ENCODE measurements at places on chromosomes 11 and 22.

DNA sequence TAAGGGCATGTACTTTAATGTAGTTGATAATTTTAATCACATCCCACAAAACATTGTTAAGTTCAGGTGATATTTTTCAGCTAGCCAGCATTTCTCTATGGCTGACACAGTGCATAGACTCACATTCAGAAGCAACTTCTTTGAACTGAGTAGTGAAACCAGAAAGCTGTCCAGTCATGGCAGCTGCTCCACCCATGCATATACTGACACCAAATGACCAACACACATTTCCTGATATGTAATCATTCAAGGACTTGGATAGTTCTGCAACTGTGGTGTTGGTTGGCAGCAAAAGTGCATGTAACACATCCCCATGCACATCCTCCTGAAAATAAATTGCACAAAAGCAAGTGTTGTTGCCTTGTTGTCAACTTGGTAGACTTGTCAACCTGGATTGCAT, 39.7 kb downstream of the CALCA start:
- no peak for DNase-seq

DNA sequence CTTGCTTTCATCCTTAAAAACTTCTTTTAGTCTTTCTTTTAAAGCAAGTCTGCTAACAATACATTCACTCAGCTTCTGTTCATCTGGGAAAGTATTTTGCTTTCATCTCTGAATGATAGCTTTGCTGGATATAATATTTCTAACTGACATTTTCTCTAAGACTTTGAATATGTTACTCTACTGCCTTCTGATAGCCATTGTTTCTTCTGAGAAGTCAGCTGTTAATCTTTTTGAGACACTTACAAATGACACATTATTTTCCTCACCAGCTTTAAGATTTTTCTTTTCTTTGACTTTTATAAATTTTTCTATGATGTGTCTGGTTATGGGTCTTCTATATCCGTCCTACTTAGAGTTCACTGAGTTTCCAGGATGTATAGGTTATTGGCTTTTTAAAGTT, 643.1 kb downstream of the KCNA4 start:
- no peak for DNase-seq

DNA sequence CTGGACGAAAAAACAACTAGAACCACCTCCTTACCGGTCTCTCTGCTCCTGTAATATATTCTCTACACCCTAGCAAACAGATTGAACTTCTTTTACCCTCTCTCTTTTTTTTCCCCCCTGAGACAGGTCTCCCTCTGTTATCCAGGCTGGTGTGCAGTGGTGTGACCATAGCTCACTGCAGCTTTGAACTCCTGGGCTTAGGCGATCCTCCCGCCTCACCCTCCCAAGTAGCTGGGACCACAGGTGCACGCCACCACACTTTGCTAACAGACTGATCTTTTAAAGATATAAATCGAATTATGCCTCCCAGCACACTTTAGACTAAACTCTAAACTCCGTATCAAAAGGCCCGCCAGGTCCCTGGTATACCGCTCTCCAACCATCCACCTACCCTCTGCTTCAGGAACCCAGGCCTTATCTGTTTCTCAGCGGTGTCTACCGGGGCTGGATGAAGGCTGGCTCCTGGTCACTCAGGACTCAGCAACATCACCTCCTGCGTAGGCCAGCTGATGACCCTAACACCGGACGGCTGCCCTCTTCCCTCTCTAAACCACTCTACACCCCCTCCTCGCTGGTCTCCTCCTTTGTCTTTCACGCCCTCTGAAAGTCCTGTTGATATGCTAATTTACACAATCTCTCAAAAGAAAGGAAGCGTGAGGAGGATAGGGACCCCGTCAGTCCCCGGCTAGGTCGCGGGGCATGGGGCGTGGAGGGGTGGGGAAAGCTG, 745 bp downstream of the C22orf39 start:
- DNase-seq, result no peak

GRCh38 chr11:131430473-131431208, 60.2 kb downstream of the NTM start:
- DNase-seq, result no peak

- no peak for DNase-seq
Observed at GRCh38 chr11:83862691-83863090, 576.5 kb upstream of the CCDC90B start.

DNA sequence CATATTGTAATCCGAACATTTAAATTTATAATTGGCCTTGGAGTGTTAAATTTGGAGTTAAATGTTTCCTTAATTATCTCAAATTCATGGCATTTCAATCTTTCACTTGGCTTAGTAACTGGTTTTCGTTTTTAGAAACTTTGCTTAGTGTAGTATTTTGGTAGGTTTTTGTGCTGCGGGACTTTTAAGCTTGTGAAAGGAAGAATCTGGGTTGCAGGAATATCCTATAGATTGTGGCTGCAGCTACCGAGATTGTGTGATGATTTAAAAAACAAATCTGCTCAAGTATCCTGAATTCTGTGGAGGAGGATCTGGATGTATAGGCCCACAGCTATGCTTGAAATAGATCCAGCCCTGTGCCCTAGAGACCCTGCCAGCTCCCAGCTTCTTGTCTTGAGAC, 27.1 kb downstream of the OSBP2 start:
- DNase-seq, result no peak

GRCh38 chr11:1549338-1550330, 22.4 kb downstream of the DUSP8 start:
- no peak for DNase-seq

- no peak for DNase-seq
Observed at GRCh38 chr22:47567126-47568090, 805.0 kb downstream of the TBC1D22A start.

DNA sequence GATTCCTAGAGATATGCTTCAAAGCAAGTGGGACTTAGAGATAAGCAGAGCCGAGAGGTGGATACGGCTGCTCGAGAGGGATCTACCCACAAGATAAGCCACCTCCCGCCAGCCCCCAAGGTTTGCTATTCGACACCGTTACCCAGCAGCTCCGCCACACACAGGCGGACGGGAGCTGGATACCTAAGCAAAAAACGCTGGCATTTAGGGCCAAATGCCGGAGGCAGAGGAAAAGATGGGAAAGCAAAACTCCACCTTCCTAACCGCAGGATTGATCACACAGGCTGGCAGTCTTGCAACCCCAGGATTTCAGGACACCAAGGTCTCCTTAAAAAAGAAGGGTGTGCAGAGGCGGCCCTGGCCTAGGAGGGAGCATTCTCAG, 709 bp downstream of the FTH1 start:
- no peak for DNase-seq

- peak; percentile 46 for DNase-seq
Observed at GRCh38 chr11:120511116-120511819, at the start of gene GRIK4. TSS of gene GRIK4 (plus strand) at chr11:120511748. CDS start at chr11:120660319, 148,571 bp downstream.

DNA sequence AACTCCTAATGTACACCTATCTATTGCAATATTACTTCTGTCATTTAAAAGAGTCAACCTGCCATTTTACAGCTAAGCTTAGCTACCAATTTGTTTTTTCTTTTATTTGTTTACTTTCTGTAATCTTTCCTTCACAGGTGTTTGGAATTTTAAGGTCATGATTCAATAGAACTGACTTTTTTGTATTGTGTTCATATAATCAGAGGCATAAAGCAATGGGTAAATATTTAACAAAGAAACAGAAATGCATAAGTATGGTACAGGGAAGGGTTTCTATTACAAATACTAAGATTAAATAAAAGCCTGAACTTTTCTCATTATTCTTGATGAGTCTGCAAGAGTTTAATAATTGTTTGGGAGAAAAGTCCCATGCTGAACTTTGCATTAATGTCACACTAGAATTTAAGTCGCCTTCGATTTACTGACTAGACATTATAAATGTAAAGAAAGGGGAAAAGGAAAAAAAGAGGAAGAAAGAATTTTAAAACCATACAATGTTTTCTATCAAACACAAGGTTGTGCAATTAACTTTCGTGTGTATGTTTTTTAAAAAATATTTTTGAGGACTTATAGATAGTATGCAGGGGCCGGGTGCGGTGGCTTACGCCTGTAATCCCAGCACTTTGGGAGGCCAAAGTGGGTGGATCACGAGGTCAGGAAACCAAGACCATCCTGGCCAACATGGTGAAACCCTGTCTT, 35.0 kb upstream of the HIPK3 start:
- no peak for DNase-seq

- no peak for DNase-seq
Observed at GRCh38 chr22:47340851-47341436, 578.5 kb downstream of the TBC1D22A start.

GRCh38 chr11:125950178-125950490, 4.3 kb downstream of the VSIG10L2 start:
- DNase-seq, result no peak

DNA sequence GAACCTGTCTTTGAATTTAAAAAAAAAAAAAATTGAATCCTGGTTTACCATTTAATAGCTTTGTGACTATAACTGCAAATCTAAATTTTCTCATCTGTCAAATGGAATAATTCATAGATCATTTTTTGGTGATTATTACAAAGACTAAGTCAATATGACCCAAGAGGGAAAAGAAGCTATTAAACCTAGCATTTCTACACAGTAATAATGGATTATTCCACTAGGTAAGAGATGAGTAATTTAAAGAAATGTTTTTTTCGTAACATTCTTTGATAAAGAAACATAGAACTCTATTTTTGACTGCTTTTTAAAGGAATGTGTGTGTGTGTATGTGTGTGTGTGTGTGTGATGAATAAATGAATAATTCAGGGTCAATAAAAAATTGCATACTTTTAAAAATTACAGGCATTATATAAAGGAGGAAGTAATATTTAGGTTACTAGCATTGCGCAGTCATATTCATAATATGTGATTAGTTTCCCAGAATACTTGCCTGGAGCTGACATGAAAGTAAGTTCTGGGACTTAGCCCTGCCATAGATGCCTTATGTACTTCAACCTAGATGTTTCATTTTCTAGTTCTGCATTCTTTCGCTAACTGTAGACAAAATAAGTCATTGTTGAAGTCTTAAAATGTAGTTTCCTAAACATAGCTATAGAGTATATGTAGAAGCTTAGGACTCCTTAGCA, 72.9 kb downstream of the TMEM135 start:
- DNase-seq, result no peak

- DNase-seq, result peak; percentile 99
Observed at GRCh38 chr11:65546217-65546958, 11.8 kb downstream of the LTBP3 start.

GRCh38 chr11:62153087-62153395, 29.2 kb downstream of the INCENP start:
- no peak for DNase-seq

DNA sequence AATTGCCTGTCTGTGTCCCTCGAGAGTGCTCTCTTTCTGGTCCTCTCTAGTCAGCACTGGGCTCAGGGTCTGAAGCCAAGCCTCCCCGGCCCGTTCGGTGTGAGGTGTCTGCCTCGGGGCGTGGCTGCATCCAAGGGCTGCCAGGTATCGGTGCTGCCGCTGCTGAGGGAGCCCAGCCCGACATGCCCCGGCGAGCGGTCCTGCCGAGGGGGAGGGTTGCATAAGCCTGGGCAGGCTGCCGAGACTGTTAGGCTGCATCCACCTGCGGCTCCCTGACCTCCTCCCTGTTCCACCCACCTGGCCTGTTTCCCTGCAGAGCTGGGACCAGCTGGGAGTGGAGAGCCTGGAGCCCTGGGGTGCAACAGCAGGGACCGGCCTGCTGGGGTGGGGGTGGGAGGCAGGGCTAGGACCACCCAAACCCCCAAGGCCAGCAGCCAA, 6.3 kb downstream of the OVOL1 start:
- DNase-seq, result no peak

DNA sequence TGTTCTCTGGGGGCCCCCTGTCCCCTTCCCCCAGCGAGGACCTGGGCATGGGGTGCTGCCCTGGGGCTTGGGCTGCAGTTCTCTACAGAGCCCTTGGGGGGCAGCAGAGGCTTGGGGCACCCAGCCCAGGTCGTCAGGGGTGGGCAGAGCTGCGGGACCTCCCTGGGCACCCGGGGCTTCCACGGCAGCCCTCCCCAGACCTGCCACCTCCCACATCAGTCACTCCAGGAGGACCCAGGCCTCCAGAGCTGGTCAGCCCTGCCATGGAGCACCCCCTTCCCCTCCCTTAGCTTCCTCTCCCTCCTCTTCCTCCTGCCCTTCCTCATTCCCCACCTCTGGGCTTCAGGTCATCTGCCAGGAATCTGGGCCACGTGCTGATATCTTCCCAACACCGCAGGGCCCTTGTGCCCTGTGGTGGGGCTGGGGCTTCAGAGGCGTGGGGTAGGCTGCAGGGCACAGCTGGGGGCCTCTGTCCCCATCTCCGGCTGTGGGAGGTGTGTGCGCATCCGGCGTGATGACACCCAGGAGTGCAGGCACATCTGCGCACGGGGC, 5.8 kb downstream of the TSPAN4 start:
- peak; percentile 45 for DNase-seq

- DNase-seq, result no peak
Observed at GRCh38 chr11:70091638-70092037, 13.5 kb downstream of the ANO1 start.

DNA sequence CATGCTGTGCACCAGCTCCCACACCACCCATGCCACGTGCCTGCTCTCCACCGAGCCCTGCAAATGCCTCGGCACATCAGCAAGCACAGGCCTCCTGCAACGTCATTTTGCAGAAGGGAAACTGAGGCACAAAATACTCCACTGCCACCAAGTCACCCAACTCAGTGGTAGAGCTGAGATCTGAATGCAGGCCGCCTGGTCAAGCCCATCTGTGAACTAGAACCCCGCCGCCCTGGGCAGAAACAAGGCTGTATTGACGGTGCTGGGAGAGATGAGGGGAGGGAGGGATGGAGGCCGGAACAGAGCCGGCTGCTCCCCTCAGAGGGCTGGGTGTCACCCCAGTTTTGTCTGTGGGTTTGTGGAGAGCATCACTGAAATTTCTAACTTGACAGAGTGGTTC, 81.4 kb downstream of the CDKN1C start:
- no peak for DNase-seq

Measured in T follicular helper cell (primary cell).